Stimulated activated CD4-positive, alpha-beta T cell treated with anti-CD3 and anti-CD28 coated beads, Interleukin-4, amount 100 ng/mL, for 1 hour (primary cell): ENCODE measurements at places on chromosomes 5 and 9.

DNA sequence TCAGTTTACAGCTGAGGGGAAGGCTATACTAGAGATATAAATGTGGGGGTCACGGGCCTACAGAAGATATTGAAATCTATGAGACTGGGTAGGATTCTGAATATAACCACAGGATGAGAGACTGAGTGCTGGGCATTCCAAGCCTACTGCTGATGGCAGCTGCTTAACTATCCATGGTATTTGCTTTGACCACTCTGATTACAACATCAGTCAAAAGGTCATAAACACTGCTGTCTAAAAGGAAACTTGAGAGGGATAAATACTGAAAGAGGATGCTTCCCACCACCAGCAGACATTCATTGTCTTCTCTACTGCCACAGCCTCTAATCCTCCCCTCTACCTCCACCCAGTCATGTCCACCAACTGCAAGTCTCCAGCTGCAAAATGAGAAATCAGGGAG is 3.8 kb downstream of the ZNF622 start:
- no peak for DNase-seq

DNA sequence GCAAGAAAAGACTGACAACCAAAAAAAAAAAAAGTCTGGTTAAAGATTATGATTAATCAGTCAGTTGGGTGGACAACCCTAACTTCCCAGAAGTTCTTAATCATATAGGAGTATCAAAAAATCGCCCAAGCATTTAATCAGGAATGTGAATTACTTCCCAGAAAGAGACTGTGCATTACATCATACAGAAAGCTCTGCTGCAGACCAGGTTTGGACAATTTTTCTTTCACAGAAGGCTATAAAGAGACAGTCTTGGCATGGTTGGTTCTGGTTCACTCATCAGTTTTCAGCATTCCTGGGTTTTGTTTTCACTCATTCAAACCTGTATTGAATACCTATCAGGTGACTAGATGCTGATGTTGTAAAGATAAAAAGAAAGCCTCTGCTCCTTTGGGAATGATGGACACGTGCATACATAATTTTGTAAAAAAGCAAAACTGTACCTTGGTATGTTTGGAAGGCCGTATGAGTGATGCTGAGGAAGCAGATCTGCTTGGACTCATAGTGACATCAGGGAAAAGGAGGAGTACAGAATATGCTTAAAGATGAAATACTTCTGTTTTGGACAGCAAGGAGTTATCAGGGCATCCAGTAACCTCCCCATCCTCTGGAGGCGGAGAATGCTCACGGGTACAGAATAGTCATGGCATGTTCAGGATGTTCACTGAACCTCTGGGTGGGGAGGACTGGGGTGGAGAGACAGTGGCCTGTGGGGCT is 178.4 kb downstream of the GNA14 start:
- DNase-seq = no peak

DNA sequence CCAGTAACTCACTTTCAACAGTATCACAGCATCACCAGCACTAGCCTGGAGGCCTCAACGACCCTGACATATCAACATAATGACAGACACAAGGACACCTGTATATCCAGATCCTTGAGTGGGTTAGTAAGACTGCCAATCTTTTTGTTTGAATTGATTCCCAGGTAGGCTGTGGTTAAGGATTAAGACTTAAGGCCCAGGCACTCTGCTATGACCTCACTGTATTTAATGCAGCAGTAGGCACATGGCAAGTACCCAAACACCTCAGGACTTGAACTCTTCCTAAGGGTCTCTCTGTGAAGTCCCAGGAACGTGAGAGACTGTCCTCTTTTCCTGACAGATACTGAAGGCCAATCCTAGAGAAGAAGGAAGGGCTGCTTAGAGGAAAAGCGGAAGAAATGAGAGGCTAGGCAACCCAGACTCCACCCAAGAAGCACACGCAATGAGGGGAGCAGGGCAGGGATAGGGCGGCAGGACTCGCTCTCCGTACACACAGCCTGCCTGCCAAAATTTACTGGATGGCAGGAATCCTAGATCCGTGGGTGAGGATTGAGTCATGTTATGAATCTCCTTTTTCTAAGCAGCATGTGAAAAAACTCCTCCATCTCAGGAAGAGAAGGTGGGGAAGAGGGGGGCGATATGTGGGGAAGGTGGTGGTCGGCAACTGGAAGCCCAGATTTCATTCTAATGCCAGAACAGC is 93.4 kb downstream of the SIL1 start:
- no peak for DNase-seq

GRCh38 chr9:103397868-103398600 is 402.9 kb downstream of the CYLC2 start:
- DNase-seq = peak; percentile 5

DNA sequence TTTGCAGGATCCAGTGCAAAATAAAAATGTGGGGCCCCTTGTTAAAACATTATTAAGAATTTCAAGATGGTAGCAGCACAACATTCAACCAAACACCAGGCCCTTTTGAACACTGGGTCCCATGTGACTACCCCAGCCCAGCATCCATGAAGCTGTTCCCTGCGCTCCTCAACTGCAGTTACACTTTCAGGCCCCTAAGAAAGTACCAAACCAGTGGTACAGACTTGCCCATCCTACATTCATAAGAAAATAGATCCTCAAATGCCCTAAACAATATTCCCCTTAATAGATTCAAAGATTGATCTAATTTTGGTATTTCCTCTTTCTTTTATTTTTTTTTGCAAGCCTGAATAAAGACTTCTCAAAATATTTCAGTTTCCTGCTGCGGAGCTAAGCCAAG is 201.7 kb downstream of the EFNA5 start:
- DNase-seq = no peak

- DNase-seq = no peak
Measured at GRCh38 chr5:134637116-134637721, 4.6 kb upstream of the SAR1B start.

DNA sequence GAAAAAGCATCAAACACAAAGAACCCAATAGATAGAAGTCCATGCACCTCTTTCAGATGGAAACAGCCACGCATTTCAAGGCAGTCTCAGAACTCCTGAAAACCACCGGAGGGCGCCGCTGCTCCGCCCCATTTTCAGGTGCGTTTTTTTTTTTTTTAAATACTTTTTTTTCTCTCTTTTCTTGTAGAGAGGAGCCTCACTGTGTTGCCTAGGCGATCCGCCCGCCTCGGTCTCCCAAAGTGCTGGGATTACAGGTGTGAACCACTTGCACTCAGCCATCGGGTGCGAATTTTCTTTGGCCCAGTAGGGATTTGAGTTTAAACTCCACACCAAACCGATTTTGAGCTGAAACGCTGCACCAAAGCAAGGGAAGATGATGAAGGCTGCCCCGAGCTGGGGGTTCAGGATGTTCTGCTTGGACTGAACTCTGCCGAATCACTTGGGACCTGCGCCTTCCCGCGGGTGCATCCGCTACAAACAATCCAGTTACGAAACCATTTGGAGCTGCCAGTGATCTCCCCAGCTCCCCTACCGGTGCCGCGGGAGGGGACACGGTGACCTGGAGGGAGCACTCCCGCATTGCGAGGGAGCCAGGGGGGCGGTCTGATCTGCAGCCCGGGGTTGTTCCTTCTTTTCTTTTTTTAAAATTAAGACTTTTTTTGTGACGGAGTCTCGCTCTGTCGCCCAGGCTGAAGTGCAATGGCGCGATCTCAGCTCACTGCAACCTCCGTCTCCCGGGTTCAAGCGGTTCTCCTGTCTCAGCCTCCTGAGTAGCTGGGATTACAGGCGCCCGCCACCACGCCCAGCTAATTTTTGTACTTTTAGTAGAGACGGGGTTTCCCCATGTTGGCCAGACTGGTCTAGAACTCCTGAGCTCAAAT is 1.4 kb downstream of the PTGR1 start:
- DNase-seq = peak; percentile 59

- no peak for DNase-seq
Measured at GRCh38 chr9:29039258-29039657, 1466.0 kb upstream of the C9orf72 start.

DNA sequence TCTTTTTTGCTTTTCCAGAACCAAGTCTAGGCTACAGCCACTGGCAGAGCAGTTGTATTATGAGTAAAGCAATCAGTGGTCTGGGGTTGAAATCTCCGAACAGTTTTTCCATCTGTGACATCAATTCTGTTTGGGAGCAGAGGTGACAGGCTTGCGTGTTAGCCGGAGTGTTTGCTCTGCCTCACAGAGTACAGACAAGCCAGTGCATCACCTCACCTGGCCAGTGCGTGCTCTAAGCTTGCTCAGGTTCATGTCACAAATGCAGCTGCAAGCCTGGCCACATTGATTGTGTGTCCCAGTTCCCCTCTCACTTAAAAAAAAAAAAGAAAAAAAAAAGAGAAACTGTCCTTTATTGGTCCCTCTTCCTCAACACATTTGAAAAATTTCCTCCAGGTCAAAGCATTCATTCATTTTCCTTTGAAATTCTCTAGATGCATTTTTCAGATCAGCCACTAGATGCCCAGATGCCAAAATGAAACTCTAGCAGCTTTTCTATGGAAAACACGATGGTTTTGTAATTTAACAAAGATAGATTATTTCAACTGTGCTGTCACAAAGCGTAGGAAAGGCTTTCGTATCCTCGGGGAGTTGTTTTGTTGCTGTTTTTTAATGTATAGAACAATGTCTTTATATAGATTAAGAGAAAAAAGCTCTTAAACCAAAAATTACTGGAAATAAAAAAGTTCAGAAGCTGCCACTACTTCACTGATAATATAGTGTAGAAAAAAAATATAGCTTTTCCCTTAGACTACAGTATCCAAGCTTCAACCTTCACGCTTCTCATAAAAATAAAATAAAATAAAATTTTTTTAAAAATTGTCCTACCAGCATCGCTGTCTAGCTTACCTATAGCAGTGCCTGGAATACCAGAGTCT is 585.5 kb downstream of the TLE1 start:
- no peak for DNase-seq

GRCh38 chr5:33338336-33339110 is 102.2 kb upstream of the TARS1 start:
- DNase-seq = no peak

DNA sequence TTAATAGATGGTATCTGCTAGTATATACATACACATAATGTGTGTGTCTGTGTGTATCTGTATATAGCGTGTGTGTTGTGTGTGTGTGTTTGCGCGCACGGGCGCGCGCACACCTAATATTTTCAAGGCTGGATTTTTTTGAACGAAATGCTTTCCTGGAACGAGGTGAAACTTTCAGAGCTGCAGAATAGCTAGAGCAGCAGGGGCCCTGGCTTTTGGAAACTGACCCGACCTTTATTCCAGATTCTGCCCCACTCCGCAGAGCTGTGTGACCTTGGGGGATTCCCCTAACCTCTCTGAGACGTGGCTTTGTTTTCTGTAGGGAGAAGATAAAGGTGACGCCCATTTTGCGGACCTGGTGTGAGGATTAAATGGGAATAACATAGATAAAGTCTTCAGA is 757 bp downstream of the FXN start:
- DNase-seq = peak; percentile 12

DNA sequence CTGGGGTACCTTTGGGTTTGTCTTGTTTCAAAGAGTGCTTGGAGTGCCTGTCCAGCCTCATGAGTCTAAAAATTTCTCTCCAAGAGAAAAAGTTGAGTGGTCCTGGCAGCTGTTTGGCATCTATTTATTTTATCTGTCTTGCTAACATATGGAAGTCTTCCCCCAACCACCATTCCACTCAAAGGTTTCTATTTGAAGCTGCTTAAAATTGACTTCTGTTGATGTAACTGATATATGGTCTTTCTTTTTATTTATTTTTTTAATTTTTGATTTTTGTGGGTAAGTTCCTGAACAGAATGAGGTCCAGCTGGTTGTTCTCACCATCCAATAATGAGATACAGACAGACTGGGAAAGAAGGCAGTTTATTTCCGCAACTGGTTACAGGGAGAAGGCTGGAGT is 178.7 kb upstream of the SGCD start:
- DNase-seq = no peak

DNA sequence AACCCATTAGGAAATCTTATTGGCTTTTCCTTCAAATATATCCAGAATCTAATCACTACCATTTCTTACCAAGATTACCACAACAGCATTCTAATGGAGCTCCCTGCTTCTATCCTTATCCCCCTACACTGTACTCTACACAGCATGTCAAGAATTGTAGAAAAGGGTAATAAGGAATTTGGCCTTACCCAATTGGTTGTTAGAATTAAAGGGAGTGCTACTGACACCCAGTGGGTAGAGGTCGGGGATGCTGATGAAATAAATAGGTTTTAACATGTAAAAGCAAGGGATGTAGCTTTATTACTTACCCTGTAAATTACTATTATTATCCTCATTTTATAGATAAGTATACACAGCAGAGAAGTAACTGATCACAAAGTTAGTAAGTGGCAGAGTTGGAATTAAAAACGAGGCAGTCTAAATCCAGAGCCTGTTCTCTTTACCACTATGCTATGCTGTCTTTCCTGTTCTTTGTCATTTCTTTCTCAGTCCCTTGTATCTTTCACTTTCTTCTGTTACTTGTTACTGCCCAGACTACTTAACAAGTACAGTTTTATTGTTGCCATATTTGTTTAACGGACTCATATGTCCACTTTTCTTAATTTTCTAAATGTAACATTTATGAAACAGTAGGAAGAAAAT is 10.5 kb downstream of the SLC38A9 start:
- no peak for DNase-seq

- DNase-seq = no peak
Measured at GRCh38 chr9:16121601-16122286, 568.9 kb downstream of the CCDC171 start.

DNA sequence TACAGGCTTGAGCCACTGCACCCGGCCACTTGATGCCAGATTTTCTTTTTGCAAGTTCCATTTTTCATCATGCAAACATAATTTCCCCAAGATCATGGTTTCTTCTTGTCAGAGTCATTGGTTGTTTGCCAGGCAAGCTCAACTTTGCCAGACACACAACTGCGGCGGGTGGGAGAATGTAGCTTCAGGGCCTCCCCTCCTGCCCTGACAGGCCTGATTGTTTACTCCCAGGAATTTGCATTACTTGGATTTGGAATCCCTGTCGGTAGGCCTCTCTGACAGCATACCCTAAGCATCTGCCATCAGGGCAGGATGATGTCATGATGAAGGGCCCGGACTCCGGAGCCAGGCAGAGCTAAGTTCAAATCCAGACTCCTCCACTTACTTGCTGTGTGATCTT is 15.1 kb downstream of the RPS14 start:
- DNase-seq = no peak

GRCh38 chr5:77186652-77187370 is 23.7 kb upstream of the PDE8B start:
- DNase-seq = no peak

GRCh38 chr5:145938776-145939539 is 2.6 kb downstream of the SH3RF2 start:
- DNase-seq = no peak

GRCh38 chr9:36948051-36948450 is 86.0 kb downstream of the PAX5 start:
- DNase-seq = no peak

- DNase-seq = no peak
Measured at GRCh38 chr5:54870271-54870670, 115.1 kb downstream of the ESM1 start.

GRCh38 chr5:150599917-150600511 is 40.4 kb upstream of the SYNPO start:
- DNase-seq = no peak

DNA sequence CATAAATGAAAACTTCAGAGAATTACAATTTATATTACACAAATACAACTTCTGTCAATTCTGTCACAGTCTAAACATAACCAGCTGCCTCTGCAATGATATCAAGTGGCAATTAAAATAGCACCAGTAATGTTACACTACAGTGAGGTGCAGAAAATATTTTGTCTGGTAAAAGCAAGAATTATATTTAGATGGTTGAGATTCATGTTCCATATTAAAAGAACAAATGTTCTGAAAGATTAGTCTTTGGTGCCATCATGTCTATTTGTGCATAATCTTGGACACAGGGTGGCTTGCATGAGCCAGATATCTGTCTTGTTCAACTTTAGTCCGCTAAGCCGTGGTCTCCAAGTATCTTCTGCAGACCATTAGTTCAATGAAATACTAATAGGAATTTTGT is 29.0 kb upstream of the PRR16 start:
- DNase-seq = no peak
